Fibroblast of skin of left biceps (primary cell): ENCODE measurements at places on chromosomes 5 and 9.

GRCh38 chr5:112529525-112529924 lies 110.4 kb upstream of the EPB41L4A start:
- no peak for DNase-seq

DNA sequence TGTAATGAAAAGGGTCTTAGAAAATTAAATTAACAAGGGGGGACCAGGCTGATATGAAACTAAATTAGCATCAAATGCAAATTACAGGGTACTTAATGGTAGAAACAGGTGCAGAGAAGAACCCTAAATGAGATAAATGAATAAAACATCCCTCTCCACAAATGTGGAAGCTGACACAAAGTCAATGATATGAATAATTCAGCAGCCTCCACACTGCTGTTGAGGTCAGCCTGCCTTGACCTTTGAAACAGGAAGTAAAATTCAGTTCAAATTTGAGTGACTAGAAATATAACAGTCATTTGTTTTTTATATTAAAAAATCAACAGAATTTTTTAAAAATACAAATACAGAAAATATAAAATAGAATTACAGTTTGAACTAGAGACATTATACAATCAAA lies 40.0 kb downstream of the EBF1 start:
- DNase-seq = no peak

GRCh38 chr9:127979333-127980059 lies 1.3 kb downstream of the EEIG1 start:
- DNase-seq = no peak

- no peak for DNase-seq
Observed at GRCh38 chr9:94860678-94861588, 134.4 kb downstream of the AOPEP start.

DNA sequence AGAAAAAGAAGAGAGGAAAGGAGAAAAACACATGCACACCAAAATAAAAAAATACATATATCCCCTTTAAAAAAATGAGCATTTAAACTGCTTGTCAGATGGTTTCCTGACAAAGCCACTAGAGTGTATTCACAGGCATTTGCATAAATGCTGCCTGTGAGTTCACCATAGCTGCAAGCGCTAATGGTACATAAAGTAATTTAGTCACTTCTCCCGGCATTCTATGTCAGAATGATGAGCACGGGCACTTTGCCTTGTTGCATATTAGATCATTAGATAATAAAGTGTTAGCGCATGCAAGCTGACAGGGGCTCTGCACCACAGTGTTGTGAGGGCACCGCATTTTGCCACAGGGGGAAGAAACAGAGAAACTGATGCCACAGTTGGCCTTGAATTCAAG lies 280.6 kb downstream of the EBF1 start:
- DNase-seq = no peak
